Cardiac atrium fibroblast (primary cell): ENCODE measurements at places on chromosomes 6 and 20. TPM values are rescaled to one million over a fixed set of nuclear protein-coding genes. Genes with fewer than 3 reads are reported as not detected.

Gene SPAG4
- total RNA-seq = 32.9 and 44.2 TPM in 2 replicates

Gene SLC52A3
- total RNA-seq = not detected in 2 replicates

Gene BPIFB1
- total RNA-seq = not detected in 2 replicates

Gene ZBTB22
- total RNA-seq = 15.9 and 19.0 TPM in 2 replicates

Gene PBOV1
- total RNA-seq = not detected in 2 replicates
